ENCODE measurements at places on chromosomes 6 and 20.
A peak's percentile ranks its signal among the peaks of the same experiment; 100 is the strongest.

DNA sequence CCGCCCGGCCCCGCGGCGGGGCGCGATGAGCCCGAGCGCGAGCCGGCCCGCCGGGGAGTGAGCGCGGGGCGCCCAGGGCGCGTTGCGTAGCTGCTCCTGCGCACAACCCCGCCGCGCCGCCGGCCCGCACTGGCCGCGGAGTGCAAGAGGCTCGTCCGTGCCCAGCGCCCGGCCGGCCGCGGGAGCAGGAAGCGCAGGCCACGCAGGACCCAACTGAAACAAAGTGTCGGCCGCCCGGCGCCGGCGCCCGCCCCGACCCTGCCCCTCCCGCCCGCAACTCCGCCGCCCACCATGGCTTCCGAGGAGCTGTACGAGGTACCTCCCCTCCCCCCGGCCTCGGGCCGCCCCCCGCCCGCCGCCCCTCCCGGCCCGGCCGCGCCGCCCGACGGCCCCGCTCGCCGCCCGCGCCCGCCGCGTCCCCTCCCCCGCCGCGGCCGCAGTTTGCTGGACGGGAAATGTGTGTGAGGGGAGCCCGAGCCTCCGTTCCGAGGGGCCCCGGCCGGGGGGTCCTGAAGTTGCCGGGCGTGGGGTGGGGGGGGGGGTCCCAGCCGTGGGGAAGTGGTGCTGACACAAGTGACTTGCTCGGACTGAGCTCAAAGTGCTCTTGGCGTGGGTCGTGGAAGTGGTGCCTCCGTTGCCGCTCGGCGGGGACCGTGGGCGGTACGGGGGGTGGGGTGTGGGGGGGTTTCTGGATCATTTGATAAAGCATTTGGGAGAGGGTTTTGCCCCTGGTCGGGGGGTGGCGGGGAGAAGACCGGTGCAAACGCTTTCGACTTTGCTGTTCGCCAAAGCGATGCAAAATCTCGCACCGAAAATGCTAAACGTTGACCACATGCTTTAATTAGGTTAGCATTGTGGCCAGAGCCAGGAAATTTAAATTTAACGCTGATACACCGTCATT lies 539 bp downstream of the CDYL start:
- DNase-seq: peak; percentile 88

GRCh38 chr6:113526553-113526952 lies 330.6 kb upstream of the MARCKS start:
- DNase-seq: no peak

- no peak for DNase-seq
Measured at GRCh38 chr20:49181265-49181877, 6.8 kb downstream of the STAU1 start.

- DNase-seq: peak; percentile 99
Measured at GRCh38 chr20:9068841-9069663, at the start of gene PLCB4. Gene PLCB4, plus strand, starts transcription at chr20:9069087. Its CDS starts 238,728 bp downstream, at chr20:9307815.

DNA sequence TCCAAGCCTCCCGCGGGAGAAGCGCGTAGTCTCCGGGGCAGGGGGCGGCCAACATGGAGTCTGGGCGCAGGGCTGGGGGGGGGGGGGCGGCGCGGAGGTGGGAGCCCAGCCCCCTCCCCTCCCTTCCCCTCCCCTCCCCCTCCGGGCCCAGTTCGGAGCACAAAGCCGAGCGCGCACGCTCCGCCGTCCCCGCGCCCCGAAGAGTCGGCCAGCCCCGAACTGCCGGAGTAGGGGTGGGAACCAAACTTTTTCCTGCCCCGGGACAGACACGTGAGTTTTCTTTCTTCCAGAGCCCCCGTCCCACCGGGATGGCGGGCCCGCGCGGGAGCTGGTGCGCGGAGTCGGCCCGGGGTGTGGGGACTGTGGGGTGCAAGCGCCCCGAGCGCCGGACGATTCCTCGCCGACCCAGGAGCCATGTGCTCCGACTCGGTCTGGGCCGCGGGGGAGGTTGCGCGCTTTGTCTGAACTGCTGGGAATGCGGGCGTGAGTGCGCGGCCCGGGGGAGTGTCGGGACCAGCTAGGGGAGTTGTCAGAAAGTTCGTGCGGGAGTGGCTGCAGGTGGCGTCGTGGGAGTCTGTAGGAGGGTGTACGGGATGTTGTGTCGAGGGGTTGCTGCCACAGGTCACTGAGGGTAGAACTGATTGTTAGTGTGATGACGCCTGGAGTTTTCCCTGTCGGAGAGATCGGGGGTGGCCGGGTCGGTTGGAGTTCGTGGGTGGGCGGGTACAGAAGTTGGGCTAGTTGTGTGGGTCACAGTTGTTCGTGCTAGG lies 1.2 kb downstream of the TGIF2 start:
- DNase-seq: peak; percentile 57

- no peak for DNase-seq
Measured at GRCh38 chr6:43013097-43013842, 476 bp downstream of the MEA1 start.

DNA sequence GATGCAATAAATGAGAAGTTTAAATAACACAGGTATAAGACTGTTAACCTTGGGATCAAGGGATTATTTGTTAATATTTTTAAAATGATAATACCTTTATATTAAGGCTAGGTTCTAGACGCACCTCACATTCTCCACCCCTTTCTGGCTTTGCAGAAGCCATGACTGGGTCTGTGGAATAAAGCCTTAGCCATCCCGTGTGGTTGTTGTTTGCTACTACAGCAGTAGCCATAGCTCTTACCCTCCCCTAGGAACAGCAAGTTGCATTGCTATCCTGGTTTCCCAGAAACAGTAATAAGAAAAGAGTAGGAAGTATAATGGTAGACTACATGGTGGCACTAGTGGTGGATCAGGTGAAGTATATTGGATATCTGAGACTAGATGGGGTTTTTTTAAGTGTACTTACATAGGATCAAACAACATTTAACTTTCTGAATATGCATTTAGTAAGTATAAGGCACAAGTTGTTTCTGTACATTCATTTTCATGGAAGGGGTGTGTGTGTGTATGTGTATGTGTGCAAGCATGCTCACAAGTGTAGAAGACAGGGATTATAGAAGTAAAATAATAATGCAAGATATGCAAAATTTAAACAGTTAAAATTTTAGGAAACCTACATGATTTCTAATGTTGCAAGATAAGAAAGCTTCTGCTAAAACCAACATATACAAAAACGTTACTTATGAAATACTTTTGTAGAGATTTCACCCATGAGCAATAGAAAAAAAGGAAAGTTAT lies 384.2 kb downstream of the PRKN start:
- DNase-seq: peak; percentile 33

- no peak for DNase-seq
Measured at GRCh38 chr20:39916236-39916765, 772.7 kb downstream of the MAFB start.

DNA sequence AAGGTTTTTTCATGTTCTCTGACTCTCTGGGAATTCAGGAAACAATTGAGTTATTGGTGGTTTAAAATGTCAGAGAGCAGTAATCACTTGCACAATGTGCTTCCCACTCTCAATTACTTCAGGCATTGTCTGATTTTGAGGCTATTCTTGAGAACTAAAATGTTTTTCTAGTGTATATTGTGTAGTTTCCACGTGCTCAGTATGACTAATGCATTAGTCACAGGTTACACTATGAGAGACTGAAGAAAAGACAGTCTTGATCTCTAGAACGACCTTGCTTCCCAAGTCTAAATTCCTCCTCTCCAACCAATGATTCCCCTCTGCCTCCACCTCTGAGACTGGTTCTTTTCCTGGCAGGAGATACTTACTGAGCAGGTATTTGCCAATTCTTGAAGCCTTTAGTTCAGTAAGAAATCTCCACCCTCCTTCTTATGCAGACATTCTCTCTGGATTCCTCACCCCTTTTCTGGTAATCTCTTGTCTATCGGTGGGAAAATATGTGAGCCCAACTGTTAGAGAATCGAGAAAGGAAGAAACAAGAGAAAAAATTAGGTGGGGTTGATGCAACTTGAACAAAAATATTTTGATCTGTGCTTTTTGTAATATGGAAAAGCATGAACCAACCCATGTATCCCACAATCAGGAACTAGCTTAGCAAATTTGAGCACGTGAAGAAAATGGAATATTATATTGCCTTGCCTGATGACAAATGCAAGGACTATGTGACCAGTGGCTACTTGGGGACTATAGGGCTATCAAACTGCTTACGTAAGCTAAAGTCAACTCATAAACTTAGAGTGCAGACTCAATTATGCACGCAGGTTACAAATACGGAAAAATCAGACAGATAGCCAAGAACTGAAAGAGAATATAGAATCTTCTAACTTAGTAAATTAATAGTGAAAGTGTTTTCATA lies 61.1 kb upstream of the SLC22A16 start:
- DNase-seq: peak; percentile 41

DNA sequence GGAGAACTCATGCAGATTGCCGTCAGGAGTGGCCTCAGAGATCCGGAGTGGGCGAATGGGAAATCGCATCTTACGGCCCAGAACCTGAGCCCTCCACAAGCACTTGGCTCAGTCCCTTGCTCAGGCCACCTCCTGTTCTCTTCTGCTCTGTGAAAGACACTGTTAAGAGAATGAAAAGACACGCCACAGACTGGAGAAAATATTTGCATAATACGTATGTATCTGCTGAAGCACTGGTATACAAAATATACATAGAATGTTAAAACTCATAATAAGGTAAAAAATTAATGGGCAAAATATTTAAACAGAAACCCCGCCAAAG lies 838 bp upstream of the POM121L2 start:
- no peak for DNase-seq

DNA sequence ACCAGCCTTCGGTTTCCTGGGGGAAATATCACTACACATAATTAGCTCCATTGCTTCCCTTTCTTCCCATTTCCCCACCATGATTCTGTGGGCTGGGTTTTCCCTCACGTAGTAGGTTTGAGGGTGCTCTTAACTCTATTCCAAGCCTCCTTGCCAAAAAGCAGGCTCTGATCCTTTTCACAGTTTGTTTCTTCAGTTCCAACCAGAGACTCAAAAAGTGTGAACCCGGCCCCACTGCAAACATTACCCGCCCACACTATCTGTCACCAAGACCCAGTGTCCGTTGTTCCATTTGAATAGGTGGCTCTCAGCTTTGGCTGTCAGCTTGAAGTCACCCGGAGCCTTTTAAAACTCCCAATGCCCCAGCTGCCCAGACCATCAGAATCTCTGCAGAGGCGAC lies 11.8 kb upstream of the NAA20 start:
- no peak for DNase-seq

- DNase-seq: no peak
Measured at GRCh38 chr6:152086223-152086873, 278.9 kb downstream of the ESR1 start.

DNA sequence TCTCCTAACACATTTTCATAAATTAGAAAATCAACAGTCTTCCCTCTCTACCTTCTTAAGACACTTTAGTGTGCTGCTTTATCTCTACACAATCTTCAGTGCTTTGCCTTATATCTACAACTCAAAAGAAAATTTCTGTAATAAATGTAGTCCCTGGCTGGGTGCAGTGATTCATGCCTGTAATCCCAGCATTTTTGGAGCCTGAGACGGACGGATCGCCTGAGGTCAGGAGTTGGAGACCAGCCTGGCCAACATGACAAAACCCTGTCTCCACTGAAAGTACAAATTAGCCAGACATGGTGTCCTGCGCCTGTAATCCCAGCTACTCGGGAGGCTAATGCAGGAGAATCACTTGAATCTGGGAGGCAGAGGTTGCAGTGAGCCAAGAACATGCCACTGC lies 9.7 kb upstream of the EDN1 start:
- no peak for DNase-seq

GRCh38 chr20:32685541-32686529 lies 12.1 kb upstream of the C20orf203 start:
- no peak for DNase-seq

Measured in NCI-H69 (cell line).